T-helper 9 cell (primary cell): ENCODE measurements at places on chromosomes 6 and 20.

GRCh38 chr6:107665382-107665781 lies 158.7 kb downstream of the SCML4 start:
- DNase-seq, result no peak

- DNase-seq, result no peak
These were observed 161.4 kb downstream of the TBXT start for GRCh38 chr6:166005944-166006899.

DNA sequence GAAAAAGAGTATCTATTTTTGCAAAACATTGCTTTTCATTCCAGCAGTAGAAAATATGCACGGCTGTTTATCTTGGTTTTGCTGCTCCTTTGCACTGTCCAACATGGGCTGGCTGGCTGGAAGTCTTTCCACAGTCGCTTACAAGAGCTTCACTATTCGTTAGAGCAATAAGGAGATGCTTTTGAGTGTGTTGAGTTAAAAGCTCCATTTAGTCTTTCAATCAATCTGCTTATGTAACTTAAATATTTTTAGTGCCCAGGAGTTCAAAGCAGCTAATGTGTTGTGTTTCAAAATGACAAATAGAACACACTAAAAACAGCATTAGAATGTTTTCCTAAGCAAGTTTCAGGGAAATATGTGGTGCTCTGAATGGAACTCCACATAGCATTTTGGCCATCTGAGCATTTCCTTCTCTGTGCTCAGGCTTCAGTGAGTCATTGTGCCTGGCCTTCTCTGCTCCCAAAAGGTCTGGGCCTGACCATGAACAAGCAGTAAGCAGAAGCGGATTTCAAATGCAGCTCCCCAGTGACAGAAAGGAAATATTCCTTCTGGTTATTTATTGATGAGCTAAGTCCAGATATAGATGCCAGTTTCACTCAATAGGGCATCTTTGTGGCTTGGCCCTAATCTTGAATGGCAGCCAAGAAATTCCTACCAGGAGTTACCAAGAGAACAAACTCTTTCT lies 580.3 kb downstream of the TENT5A start:
- no peak for DNase-seq

DNA sequence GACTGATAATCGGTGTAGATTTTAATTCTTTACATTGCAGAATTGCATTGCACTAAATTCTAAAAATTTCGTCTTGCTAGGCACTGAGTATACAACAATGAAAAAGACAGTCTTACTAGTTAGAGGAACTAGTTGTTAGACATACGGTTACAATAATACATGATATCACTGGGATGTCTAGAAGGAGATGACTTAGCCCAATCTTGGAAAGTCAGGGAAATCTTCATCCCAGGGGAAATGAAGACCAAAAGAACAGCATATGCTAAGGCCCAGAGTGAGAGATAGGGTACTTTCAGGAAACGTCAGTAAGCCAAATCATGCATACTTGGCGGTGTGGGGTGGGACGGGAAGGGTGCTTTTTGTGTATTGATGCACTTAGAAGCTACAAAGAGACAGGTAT lies 901 bp downstream of the CEP57L1 start:
- DNase-seq, result no peak

GRCh38 chr20:50265245-50265946 lies 74.8 kb downstream of the CEBPB start:
- no peak for DNase-seq

DNA sequence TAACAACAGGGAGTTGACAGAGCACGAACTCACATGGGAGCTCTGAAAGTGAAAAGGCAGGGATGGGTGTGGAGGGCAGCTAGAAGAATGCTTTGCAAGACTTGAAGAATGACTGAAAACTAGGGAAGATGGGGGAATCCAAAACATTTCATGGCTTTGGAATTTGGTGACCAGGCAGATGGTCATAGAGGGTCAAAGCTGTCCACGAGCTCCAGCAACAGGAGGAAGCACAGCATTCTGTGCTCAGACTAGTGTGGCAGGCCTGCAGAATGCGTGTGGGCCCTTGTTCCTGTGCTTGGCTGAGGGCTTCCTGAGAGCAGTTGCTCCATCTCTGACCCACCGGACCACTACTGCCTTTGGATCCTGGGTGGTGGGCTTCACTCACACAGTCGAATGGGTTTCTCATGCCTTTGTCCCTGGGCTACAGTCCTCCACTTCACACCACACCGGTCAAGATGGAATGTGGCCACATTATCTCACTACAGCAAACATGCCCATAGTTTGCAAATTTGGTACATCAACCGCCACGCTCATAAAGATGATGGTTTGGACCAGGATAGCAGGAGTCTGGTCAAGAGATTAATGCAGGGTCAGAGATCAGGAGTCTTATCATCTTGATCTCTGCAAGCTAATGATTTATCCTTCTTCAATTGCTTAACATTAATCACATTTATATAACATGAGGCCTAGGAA lies 100.7 kb downstream of the SGK1 start:
- DNase-seq, result no peak

DNA sequence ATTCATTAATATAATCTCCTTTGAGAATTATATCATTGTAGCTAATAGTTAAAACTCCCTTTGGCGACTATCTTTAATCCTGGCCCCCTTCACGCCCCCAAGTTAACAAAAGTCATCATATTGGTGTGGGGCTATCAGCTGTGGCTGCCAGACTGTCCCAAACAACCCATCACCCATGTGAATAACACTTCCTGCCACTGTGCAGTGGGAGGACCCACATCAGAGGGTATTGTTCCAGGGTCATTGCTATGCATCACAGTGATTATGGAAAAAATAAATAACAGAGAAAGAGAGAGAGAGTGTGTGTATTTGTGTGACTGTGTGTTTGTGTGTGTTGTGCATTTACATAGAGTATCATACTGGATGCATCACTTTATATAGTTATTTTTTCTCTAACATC lies 39.3 kb upstream of the TENT5A start:
- no peak for DNase-seq

GRCh38 chr20:1308702-1309095 lies 20.2 kb downstream of the SDCBP2 start:
- DNase-seq, result no peak

DNA sequence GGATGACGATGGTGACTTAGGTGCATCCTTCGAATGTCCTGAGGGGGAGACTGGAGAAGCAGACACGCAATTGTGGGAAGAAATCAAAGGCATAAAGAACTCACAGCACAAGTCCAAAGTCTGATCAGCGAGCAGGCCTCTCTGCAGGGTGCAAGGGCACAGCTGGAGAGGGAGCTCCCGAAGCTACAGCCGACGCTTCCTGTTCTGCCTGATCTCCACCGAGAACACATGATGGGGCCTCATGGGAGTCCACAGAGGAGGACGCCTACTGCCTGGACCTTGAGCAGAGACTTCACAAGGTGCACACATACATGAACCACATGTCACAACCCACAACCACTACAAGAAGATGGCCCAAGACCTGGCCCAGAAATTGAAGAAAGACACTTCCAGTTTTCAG lies 51.4 kb downstream of the RIN2 start:
- DNase-seq, result no peak

GRCh38 chr20:44406572-44407137 lies 51.2 kb downstream of the HNF4A start:
- no peak for DNase-seq

DNA sequence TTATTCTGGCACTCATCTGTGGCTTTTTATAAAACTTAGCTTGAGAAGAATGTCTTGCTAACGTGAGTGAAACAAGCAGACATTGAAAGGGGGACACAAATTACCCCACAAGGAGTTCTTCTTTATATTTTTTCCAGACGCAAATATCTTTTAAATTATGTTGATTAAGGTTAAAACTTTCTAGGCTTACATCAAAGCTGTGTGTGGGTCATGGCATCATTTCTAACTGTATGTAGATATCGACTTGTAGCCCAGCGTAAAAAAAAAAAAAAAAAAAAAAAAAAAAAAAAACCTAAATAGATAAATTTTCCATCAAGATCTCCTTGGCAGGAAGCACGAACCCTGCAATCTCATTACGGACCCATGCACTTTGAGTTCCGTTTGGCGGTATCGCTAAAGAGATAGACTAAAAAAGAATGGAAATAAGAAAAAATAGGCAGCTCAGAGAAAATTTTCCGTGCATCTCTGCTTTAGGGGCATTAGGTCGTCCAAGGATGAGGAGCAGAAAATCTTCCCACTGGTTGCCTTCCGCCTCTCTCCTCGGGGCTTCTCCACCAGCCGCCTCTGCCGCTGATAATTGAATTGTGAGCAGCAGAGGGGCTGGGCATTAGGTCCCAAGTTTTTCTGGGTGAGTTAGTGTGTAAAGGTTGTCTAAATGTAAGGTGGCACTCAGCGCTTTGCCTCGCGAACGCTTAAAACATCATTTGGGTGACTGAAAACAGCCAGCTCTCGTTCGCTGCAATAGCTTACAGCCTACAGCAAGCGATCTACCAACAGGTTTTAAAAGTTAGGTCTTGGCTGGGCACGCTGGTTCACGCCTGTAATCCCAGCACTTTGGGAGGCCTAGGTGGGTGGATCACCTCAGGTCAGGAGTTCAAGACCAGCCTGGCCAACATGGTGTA lies 194.0 kb downstream of the TRIM27 start:
- no peak for DNase-seq

DNA sequence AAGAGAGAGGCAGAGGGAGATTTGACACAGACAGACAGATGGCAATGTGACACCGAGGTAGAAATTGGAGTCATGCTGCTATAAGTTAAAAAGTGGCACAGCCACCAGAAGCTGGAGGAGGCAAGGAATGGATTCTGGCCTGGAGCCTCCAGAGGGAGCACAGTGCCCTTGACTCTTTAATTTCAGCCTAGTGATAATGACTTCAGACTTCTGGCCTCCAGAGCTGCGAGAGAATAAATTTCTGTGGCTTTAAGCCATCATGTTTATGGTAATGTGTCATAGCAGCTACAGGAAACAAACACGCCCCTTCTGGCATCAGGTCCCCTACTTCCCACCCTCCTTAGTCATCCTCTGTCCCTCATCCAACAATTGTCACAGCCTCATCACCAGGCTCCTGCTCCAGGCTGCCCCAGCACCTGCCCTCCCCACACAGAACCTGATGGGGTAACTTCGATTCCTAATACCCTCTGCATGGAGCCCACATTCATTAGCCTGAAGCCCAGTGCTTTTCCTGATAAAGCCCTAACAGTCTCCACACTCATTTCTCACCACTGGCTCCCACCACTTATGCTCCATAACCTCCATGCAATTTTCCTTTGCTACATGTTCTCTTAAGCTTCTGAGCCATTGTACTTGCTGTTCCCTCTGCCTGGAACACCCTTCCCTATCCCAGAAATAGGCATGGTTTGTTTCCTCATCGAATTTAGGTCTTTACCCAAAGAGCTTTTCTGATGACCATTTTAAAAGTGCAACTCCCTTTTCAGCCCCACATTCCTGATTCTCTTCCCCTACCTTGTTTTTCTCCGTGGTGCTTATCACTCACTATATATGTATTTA lies 69.7 kb upstream of the TOX2 start:
- DNase-seq, result no peak

- no peak for DNase-seq
These were observed 73.0 kb upstream of the ENPP5 start for GRCh38 chr6:46243754-46244153.

GRCh38 chr6:168648240-168649125 lies 207.5 kb downstream of the SMOC2 start:
- DNase-seq, result no peak

DNA sequence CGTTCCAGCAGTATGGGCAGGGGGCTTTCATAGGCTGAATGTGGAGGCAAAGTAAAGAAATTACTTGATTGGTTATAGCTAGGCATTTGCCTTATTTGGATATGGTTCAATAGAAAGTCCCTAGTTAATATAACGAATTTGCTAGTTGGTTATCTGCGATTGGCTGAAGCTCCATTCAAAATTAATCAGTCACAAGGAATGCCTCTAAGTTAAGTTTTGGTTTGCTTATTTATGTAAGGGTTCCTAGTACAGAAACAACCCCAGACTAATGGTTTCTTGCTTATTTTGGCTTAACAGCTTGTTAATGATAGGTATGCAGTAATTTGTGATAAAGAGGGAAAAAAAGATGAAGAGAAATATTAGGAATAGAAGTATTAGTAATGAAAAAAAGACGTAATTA lies 87.5 kb downstream of the JAG1 start:
- no peak for DNase-seq

DNA sequence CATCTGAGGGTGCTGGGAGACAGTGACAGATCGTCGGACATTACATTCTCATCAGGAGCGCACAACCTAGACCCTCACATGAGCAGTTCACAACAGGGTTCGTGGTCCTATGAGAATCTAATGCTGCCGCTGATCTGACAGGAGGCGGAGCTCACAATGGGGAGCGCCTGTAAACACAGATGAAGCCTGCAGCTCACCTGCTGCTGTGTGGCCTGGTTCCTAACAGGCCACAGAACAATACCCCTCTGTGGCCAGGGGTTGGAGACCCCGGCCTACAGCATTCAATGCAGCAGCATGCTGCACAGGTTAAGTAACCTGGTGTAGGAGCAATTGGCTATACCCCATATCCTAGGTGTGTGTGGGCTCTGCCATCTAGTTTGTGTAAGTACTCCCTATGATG lies 19.5 kb downstream of the ANKRD60 start:
- no peak for DNase-seq
